Bronchial epithelial cell (primary cell): ENCODE measurements at places on chromosomes 2 and 18. TPM values are rescaled to one million over a fixed set of nuclear protein-coding genes. Genes with fewer than 3 reads are reported as not detected.

Gene DSC3
- total RNA-seq = 193 and 198 TPM in 2 replicates

Gene TUBB8B
- not detected in 2 replicates for total RNA-seq

Gene HRH4
- total RNA-seq = under 0.01 and 0.13 TPM in 2 replicates

Gene GRB14
- total RNA-seq = 0.77 and 1.8 TPM in 2 replicates

Gene CD28
- total RNA-seq = not detected in 2 replicates

Gene SCYGR3
- total RNA-seq = not detected in 2 replicates

Gene ITPRIPL1
- total RNA-seq = 1.6 and 2.6 TPM in 2 replicates

Gene PROC
- total RNA-seq = 0.26 TPM in 1 of 2 replicates, not detected in the other

Gene FIGN
- total RNA-seq = 0.79 and 1.4 TPM in 2 replicates

Gene RIT2
- total RNA-seq = not detected in 2 replicates

Gene MRPL33
- 11.3 and 37.9 TPM in 2 replicates for total RNA-seq

Gene SCG2
- total RNA-seq = 0.13 and 0.26 TPM in 2 replicates

Gene MC5R
- total RNA-seq = not detected in 2 replicates

Gene ARHGEF33
- total RNA-seq = 0.26 and 0.38 TPM in 2 replicates

Gene CNDP1
- total RNA-seq = not detected in 2 replicates

Gene AQP12B
- total RNA-seq = not detected in 2 replicates

Gene RAB6C
- total RNA-seq = under 0.01 TPM in 1 of 2 replicates, not detected in the other

Gene SLC30A3
- total RNA-seq = not detected in 2 replicates

Gene LAMA1
- 0.64 and 1.8 TPM in 2 replicates for total RNA-seq
